ENCODE measurements at places on chromosomes 3 and 15.

DNA sequence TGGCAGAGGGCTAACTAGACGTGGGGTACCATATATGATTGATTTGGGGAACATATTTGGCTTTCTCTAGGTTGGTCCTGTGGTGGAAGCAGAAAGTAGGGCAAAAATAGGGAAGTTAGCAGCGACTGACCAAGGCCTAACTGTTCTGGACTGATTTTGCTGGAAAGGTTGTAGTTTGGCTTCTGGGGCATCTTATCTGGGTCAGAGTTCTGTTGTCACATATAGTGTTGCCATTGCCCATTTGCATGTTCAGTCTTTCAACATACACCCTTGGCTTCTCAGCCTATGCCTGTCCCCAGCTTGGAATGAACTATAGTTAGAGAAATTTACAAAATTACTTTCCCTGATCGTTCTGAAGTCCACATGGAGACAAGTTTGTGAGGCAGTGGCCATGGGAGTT is 426.5 kb downstream of the TBC1D5 start:
- DNase-seq, result no peak

DNA sequence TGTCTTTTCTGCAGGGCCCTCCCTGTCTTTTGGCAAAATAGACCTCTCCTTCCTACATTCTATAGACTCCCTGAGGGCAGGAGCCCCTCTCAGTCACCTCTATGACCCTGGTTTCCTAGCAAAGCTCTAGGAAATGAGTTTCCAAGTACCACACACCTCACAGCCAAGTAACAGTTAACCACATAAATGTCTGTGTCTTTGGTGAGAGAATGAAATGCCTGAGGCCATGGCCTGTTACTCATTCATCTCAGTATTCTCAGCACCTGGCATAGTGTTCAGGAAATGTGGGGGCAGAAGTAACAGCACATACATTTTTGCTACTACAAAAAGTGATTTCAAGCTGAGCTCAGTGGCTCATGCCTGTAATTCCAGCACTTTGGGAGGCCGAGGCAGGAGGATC is 21.0 kb downstream of the RFT1 start:
- DNase-seq, result no peak

- no peak for DNase-seq
Observed at GRCh38 chr3:193870376-193871219, 265.4 kb upstream of the HES1 start.

DNA sequence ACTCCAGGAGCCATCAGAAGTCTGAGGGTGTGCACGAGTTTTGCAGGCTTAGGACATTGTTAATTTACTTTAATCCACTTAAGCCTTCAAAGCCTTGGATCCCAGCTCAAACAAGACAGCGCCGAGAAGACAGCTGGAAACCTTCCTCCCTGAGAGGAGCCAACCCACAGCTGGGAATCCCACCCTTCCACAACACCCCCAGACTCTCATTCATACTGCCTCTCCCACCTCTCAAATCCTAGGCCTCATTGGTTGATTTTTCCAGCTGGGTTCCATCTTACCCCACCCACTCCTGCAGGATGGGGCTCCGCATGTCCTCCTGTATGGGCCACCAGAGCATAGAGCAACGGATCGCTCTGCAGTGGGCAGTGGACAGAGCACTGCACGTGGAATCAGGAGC is 80.4 kb downstream of the SEMA5B start:
- no peak for DNase-seq

DNA sequence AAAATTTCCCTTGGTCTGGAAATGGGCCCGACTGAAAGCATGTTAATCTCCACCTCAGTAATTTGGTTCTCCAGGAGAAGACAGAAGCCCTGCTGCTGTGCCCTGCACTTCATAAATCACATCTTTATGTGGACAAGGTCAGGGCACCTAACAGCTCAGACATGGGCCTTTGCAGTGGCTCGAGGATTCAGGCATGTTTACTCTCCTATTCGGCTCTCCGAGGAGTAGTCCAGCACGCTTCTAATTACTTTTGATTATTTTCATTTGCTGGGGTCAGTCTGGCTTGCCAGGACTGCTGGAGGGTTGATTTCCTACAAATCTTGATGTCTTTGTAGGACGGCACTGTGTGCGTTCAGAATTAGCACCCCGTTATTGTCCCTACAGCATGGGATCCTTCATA is 511.2 kb downstream of the MECOM start:
- DNase-seq, result no peak

DNA sequence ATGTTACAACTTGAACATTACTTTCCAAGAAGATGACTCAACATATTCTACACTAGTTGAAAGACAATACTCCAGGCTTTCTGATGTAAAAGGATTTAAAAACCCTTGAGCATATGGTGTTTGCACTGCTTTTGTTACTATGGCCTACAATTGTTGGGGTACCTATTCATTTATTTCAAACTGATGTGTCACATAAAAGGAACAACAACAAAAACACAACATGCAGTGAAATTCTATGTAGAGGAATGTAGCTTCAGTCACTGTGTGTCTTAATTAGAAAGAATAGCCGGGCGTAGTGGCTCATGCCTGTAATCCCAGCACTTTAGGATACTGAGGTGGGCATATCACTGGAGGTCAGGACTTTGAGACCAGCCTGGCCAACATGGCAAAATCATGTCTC is 1.6 kb downstream of the SPATA16 start:
- DNase-seq, result peak; percentile 88

DNA sequence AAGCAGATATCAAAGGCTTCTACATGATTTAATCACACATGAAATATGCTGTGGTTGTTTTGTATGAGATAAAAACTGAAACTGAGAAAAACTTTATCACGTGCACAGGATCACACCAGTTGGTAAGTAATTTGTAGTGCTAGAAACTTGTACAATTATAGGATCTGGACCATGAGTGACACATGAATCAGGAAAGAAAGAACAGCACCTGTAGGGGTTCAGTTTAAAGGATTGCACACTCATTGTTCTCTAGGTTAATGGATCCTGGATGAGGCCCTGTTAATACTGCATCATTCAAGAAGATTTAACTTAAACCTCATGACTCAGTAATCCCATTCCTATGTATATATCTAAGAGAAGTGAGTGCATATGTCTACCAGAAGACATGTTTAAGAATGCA is 87.9 kb downstream of the STT3B start:
- DNase-seq, result peak; percentile 34

DNA sequence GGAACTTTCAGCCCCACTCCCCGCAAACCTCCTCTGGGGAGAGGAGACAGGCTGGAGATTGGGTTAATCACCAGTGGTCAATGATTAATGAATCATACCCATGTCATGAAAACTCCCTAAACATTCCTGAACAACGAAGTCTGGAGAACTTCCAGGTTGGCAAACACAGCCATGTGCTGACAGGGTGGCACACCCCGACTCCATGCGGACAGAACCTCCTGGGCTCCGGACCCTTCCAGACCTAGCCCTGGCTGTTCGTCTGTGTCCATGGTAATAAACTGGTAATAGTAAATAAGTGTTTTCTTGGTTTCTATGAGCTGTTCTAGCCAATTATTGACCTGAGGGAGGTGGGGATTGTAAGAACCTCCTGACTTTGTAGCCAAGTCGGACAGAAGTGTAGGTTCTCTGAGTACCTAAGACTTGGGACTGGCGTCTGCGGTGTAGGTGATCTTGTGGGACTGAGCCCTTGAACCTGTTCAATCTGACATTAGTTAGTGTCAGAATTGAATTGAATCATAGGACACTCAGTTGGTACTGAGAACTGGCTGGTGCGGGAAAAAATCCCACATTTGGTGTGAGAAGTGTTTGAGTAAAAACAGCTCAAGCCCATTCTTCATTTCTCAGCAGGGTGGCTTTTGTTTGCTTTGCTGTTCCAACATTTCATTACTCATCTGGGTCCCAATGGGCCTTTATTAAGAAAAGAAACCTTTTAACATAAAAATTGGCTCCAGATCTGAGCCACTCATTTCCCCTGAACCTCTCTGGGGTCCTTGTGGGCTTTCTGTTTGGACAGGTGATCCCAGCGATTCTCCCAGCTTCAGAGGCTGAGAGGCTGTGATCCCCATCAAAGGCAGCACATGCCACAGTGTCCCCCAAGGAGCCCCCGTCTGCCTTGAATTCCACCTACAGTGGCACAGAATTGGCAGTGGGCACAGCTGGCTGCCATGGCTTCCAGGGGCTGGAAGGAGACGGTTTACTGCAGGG is 151.0 kb downstream of the TJP1 start:
- DNase-seq, result peak; percentile 33

DNA sequence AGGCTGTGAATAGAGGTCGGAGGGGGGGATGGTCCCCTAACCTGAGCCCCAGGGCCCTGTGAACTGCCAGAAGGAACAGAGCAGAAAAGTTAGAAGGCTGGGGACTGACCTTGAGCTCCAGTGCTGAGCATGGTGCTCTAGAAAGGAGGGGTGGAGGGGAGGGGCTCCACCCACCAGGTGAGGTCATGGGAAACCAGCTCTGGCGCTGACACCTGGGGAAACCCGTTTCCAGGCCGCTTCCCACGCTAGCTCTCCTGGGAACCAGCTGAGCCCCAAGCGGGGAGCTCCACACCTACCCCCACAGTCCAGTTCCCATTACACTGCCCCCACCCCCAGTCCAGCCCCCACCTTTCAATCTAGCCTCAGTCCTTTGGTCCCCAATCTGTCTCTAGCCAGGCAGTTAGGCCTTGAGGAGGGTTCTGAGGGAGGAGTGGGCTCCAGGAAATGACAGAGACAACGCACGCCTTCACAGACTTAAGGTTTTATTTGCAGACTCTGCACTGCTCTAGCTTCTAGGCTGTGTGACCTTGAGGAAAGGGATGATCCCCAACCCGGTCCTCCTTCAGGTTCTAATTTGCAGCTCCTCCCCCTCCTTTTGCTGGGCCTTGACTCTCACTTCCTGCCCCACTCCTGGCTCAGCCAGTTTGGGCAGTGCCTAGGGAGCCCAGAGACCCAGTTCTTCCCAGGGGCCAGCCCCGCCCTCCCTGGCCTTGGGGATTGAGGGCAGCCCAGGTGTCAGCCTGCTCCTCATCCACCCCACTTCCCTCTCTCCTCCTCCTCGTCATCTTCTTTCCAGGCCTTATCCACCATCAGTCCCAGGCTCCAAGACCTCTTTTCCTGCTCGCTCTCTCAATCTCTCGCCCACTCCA is 2.1 kb downstream of the RHOV start:
- no peak for DNase-seq

GRCh38 chr15:74956648-74957475 is at the start of gene RPP25:
TSS of gene RPP25 (minus strand) at chr15:74956772. CDS start at chr15:74956583, 189 bp downstream.
- DNase-seq, result peak; percentile 96

DNA sequence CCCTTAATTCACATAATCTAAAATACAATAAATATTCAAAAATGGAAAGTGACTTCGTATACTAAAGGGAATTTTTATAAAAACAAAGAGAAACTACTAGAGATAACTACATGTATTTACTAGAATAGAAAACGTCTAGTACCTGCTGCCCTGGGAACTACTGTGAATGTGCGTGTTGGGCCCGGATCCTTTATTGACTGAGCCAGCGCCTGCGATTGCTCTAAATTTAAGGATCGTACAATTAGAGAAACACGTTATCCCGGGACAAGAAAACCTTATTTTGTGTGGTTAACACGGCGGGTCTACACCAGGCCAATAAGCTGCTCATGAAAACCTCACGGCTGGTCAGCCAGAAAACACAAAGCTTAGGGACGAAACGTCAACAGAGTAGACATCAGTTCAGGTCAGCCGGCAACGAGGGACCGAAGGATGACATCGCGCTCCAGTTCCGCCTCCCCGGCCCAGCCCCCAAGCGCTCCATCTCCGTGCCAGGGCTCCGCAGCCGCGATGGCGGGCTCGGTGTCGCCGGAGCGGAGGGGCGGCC is 555 bp downstream of the TM2D3 start:
- DNase-seq, result peak; percentile 52

GRCh38 chr3:107679921-107680320 is 157.2 kb downstream of the BBX start:
- no peak for DNase-seq

GRCh38 chr15:56942118-56942517 is 23.7 kb downstream of the TCF12 start:
- DNase-seq, result no peak

GRCh38 chr3:141405025-141405424 is 36.7 kb downstream of the ZBTB38 start:
- no peak for DNase-seq

GRCh38 chr3:61537366-61537765 is 24.0 kb upstream of the PTPRG start:
- DNase-seq, result no peak

- no peak for DNase-seq
Observed at GRCh38 chr3:171574556-171575240, 114.5 kb upstream of the TNIK start.

- no peak for DNase-seq
Observed at GRCh38 chr15:67807141-67807540, 18.2 kb upstream of the SKOR1 start.

- DNase-seq, result no peak
Observed at GRCh38 chr3:13268961-13269441, 151.1 kb downstream of the NUP210 start.

- DNase-seq, result no peak
Observed at GRCh38 chr3:65402597-65402996, 636.1 kb downstream of the MAGI1 start.

- no peak for DNase-seq
Observed at GRCh38 chr3:189507856-189508255, 123.3 kb upstream of the TP63 start.

DNA sequence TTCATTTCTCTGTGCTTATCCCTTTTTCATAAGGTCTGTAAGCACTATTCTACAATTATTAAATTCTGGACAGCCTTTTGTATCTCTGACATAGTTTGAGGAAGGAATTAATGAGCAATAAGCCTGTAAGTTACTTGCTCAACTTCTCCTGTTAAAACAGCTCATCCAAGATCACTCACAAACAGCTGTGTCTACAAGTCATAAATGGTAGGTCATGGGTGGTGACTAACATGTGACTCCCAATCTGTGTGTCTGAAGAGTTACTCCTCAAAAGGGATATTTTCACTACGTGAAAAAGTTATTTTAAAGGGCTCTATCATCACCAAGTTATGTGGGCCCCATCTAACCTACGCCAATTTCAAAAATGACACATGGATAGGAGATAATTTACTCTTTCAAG is 145.2 kb upstream of the CBLB start:
- DNase-seq, result no peak

- no peak for DNase-seq
Observed at GRCh38 chr3:190380184-190380583, 7.8 kb upstream of the CLDN16 start.

- DNase-seq, result no peak
Observed at GRCh38 chr3:129360171-129360611, 68.2 kb downstream of the EFCAB12 start.

DNA sequence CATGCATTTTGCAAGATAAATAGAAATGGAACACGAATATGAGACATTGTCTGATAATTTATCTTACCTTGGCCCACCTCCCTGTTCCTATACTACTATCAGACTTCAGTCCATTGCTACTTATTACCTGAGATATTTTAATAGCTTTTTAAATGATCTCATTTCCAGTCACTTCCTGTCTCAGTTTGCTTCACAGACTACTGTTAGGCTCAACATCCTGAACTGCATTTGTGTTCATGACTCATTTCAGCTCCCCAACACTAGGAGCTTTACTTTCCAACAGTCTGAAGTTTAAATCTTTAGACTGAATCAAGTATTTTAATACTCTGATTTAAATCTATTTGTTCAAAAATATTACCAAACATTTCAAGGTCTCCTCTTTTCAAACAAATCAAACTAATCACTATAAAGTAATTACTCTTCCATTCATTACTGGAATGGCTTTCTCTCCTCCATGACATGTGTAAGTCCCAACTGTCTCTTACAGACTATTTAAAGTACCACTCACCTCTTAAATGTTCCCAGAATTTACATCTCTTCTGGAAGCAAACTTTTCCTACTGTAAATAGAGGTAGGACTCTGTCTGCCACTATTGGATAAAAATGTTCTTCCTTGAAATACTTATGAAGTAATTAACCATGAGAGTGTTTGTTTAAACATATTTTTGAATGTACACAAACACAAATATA is 1277.6 kb downstream of the ZPLD1 start:
- DNase-seq, result no peak

GRCh38 chr15:75942464-75942863 is 38.8 kb downstream of the FBXO22 start:
- no peak for DNase-seq
